ENCODE measurements at places on chromosomes 1 and 21.

- DNase-seq = no peak
These were observed 54.9 kb downstream of the ENAH start for GRCh38 chr1:225597926-225598575.

DNA sequence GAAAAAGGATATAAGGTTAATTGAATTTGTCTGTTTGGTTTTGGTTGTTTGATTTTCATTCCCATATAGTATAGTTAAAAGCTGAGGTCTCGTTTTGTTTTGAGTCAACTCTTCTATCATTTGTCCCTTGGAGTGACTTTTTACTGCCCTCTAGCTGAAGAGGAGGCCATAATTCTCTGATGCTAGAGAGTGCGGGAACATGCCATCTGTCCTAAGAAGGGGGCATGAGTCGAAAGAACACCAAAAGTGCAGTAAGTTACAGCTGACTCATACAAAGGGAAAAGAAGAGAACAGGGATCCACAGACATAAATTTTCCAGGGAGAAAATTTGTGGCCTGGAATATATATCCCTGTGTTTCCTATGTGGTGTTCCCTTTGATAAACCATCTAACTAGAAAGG lies 4.1 kb downstream of the KRTAP21-3 start:
- DNase-seq = no peak

- no peak for DNase-seq
These were observed 86.7 kb upstream of the CYYR1 start for GRCh38 chr21:26659757-26660156.

GRCh38 chr1:3896396-3897000 lies 3.6 kb downstream of the C1orf174 start:
- no peak for DNase-seq

DNA sequence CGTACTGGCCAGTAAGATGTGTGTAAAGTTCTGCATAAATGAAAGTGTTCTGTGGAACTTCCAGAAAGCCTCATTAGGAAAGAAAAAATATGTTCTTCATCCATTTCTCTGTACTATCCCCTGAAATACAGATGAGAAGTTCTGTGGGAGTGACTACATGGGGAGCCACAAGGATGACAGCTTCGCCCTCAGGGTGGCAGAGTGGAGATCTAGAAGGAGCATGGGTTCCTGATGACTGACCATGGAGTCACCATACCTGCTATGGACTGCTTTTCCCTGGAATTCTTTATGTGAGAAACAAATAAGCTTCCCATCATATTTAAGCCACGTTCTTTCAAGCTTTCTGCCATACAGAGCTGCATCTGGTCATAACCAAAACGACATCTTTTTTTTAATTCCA lies 113.9 kb upstream of the RGS1 start:
- DNase-seq = no peak

- no peak for DNase-seq
These were observed 91.8 kb downstream of the CHD1L start for GRCh38 chr1:147334292-147334691.

- DNase-seq = no peak
These were observed 35.0 kb downstream of the SOX13 start for GRCh38 chr1:204107892-204108291.

GRCh38 chr1:68969441-68969840 lies 472.6 kb upstream of the DEPDC1 start:
- no peak for DNase-seq

- no peak for DNase-seq
These were observed 623 bp downstream of the CAPN2 start for GRCh38 chr1:223712850-223713474.

- DNase-seq = no peak
These were observed 69.2 kb upstream of the WLS start for GRCh38 chr1:68301471-68302001.

DNA sequence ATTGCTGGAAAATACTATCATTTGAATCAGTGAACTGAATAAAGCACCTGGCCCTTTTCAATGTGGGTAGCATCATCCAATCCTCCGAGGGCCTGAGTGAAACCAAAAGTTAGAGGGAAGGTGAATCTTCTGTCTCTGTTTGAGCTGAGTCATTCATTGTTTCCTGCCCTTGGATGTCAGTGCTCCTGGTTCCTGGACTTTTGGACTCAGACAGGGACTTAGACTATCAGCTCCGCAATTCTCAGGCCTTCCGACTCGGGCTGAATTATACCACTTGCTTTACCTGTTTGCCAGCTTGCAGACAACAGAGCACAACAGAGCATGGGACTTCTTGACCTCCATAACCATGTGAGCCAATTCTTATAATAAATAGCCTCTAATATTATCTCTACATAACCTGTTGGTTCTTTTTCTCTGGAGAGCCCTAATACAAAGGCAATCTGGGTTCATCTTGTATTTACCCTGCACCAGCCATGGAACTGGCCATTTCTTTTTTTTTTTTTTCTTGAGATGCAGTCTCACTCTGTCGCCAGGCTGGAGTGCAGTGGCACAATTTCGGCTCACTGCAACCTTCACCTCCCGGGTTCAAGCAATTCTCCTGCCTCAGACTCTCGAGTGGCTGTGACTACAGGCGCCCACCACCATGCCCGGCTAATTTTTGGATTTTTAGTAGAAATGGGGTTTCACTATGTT lies 19.2 kb upstream of the VASH2 start:
- DNase-seq = no peak

DNA sequence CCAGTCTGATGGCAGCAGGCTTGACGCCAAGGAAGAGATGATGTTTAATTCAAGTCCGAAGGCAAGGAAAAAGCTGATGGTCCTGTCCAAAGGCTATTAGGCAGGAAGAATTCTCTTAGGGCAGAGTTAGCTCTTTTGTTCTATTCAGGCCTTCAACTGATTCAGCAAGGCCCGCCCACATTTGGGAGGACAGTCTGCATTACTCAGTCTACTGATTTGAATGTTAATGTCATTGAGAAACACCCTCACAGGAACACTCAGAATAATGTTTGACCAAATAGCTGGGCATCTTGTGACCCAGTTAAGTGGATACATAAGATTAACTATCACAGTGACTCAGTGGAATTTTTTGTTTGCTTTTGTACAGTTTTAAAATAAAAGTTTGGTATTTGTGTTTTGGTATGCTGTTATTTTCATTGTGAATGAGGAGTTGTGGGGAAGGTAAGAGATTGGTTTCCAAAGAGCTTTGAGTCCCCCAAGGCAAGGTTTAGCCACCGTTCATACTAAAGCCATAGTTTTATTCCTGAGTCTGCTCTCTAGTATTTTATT lies 1.7 kb upstream of the ZNF691 start:
- DNase-seq = no peak

DNA sequence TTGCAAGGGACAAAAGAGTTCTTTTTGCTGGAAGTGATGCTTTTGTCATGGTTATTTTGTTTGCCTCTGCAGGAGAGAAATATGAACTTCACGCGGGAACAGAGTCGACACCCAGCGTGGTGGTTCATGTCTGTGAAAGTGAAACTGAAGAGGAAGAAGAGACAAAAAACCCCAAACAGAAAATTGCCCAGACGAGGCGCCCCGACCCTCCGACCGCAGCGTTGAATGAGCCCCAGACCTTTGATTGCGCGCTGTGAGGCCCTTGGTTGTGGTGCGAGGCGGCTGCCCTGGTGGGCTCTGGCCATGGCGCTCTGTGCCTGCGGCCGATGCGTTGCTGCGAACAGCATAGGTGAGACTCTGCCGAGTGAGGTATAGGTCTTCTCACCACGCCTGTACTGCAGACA lies 20.9 kb upstream of the NCMAP start:
- DNase-seq = peak; percentile 47

DNA sequence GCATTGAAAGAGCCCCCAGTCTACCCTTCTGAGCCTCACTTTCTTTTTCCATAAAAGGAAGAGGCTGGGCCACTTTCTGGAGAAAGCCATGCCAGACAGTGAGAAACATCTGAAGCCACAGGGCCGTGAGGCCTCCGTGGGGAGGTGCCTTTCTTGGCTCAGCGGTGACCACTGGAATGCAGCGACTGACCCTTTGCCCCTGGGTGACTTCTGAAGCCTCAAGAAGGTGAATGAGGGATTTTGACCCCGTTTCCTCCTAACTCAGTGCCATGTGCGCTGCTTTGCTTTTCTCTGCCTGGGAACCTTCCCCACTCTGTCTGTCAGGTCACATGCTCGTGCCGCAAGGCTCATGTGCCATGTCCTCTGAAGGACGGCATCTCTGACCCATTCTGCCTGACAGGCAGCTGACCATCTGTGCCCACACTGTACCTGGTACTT lies 44.7 kb upstream of the A3GALT2 start:
- DNase-seq = no peak

DNA sequence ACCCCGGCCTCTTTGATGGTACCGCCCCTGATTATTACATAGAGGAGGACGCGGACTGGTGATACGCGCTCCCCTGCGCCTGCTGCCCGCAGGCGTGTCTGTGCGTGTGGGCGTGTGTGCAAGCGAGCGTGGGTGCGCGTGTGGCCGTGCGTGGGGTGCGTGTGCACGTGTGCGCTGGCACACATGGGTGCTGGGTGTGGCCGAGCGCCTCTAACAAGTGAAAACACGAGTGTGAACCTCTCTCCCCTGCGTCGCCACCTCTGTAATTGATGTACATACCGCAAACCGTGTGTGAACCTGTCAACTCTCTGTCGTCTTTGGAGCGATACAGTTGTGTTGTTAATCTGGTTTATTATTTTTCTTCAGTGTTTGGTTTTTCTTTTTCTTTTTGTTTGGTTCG lies 87.8 kb upstream of the TMEM51 start:
- DNase-seq = no peak

DNA sequence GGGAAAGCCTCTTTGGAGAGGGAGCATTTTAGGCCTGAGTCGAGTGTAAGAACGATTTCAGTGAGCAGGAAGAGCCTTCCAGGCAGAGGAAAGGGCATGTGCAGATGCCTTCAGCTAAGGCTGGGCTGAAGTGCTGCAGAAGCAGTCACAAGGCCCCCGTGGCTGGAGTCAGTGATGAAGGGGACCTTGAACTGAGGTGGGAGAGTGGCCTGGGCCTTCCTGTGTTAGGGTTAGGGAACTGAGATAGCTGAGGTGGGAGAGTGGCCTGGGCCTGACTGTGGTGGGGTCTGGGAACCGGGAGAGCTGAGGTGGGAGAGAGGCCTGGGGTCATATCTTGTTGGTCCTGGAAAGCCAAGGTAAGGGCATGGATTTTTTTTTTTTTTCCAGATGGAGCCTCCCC lies 50.9 kb upstream of the ETV3 start:
- no peak for DNase-seq

DNA sequence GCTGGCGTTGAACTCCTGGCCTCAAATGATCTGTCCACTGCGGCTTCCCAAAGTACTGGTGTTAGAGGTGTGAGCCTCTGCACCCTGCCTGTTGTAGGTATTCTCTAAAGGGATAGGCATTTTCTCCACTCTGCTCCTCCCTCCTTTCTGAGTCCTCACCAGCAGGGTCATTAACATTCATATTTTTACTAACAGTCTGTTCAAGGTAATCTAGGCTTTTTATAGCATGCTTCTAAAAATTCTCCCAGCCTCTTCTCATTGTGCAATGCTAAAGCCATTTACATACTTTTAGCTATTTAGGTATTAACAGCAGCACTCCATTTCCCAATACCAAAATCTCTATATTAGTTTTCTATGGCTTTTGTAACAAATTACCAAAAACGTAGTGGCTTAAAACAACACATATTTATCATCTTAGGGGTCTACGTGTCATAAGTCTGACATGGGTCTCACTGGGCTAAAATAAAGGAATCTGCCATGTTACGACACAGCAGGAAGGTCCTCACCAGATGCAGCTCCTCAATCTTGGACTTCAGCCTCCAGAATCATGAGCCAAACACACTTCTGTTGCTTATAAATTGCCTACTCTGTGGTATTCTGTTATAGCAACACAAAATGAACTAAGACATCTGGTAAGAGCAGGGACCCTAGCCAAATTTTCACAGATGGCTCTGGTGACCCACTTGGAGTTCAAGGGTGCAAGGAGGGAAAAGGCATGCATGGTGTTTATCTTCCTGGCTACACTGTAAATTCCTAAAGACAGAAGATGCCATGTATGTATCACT lies 2.9 kb upstream of the SLC2A7 start:
- DNase-seq = no peak

GRCh38 chr1:9687874-9688582 lies 36.5 kb downstream of the PIK3CD start:
- no peak for DNase-seq

DNA sequence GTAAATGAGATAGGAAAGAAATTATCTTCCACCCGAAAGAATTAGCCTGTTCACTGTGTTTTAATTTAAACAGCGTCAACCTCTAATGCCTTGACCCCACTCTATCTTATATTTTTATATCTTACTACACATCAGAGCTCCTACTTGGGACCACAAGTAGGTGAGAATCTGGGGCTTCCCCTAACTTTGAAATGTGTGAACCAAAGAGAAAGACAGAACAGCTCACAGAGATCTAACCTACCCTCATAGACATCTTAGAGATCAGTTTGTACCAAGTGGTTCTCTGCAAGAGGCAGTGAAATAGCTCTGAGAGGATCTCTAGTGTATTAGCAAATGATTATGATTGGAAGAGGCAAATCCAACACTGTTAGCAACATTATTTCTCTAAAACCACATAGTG lies 31.0 kb upstream of the IFI16 start:
- no peak for DNase-seq

- no peak for DNase-seq
These were observed 104.5 kb downstream of the AK5 start for GRCh38 chr1:77386276-77386675.

DNA sequence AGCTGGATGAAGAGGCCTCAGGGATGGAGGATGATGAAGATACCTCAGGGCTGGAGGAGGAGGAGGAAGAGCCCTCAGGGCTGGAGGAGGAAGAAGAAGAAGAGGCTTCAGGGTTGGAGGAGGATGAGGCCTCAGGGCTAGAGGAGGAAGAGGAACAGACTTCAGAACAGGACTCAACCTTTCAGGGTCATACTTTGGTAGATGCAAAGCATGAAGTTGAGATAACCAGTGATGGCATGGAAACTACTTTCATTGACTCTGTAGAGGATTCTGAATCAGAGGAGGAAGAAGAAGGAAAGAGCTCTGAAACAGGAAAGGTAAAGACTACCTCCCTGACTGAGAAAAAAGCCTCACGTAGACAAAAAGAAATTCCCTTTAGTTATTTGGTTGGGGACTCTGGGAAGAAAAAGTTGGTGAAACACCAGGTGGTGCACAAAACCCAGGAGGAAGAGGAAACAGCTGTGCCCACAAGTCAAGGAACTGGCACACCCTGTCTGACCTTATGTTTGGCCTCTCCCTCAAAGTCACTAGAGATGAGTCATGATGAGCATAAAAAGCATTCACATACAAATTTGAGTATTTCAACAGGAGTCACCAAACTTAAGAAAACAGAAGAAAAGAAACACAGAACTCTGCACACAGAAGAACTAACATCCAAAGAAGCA lies 15.4 kb downstream of the L1TD1 start:
- DNase-seq = no peak

DNA sequence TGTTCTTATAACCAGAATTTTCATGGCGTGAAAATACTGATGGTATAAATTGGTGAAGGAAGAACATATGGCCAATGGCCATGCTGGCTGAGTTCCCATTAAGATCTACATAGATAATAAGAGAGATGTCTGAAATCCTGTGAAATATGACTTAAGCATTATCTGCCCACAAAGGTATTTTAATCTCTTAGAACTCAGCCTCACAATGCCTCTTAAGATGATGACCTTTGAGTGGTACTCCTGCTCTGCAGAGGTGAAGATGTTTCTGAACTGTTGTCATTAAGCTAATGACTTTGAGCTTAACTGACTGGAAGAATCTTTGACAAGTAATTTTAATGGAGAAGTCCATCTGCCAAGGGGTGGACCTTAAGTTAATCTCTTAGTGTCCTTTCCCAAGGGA lies 148.7 kb downstream of the ZNF326 start:
- no peak for DNase-seq
